ENCODE measurements at places on chromosomes 3 and 15.

- H3K27me3 ChIP-seq = peaks cover 3% of the 10 kb centered on the region
- no peak overlapping the region for H3K27ac ChIP-seq
- no peak overlapping the region for H3K4me3 ChIP-seq
- no peaks in the 10 kb centered on the region for H3K4me1 ChIP-seq
- DNase-seq = no peak
Measured at GRCh38 chr15:88315221-88315878, 58.8 kb upstream of the NTRK3 start.

DNA sequence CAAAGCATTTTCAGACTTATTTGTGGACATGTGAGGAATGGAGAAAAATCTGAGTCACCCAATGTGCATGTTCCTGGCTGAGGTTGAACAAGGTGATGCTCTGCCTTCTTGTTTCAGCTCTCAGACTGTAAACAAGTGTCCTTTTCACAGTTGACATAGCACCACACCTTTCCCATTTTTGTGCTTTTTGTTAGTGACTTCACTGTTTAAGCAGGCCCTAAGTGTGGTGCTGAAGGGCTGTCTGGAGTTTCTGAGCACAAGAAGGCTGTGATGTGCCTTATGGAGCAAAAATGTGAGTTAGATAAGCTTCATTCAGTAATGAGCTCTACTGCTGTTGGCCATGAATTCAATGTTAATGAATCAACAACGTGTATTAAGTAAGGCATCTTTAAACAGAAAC, 20.4 kb downstream of the ABI3BP start:
- no peak overlapping the region for H3K27ac ChIP-seq
- no peak for DNase-seq
- H3K4me3 ChIP-seq = no peak overlapping the region
- H3K27me3 ChIP-seq = no peaks in the 10 kb centered on the region
- H3K36me3 ChIP-seq = no peaks in the 10 kb centered on the region
- peaks cover 7% of the 10 kb centered on the region for H3K4me1 ChIP-seq

DNA sequence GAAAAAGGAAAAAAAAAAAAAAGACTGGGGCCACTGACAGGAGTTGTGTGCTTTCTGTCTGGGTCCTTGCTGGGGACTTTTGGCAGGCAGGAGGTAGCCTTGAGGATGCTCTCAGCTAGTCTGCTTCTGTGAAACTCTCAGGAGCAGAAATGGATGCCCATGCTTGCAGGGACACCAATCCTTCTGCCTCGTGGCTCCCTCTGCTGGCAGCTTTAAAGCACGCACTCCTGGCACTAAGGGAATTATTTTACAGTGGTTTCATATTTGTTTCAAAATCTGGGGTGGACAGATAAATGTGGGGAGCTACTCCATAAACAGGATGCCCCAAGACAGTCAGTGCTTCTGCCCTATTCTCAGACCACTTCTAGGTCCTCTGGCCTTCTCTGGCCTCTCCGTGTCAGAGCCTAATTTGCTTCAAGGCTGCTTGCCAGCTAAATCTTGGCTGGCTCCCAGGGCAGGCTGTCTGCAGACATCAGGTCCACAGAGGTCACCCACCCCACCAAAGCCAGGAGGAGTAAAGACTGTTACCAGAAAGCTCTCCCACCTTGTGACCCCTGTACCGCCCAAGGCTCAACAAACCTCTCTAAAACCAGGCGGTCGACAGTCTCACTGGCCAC, 17.1 kb downstream of the TRAIP start:
- H3K27me3 ChIP-seq = no peaks in the 10 kb centered on the region
- H3K27ac ChIP-seq = no peak overlapping the region
- peaks cover 19% of the 10 kb centered on the region for H3K4me1 ChIP-seq
- no peaks in the 10 kb centered on the region for H3K36me3 ChIP-seq

DNA sequence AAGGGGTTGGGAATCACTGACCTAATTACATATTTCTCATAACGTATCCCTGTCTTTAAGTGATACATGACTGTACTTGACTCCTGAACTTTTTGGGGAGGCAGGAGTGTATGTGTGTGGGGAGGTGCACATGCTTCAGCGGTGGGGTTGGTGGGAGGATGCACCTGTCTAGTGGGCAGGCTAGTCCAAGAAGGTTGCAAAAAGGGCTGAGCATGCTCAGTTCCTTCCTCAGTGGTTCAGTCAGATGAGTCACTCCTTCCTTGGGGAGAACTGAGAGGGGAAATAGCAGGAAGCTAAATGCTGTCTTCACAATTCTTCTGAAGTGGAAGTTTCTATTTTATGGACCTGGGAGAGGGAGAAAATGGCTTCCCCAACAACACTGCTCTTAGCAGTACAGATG, 24.6 kb upstream of the AP4E1 start:
- H3K4me3 ChIP-seq = no peak overlapping the region
- no peak overlapping the region for H3K27ac ChIP-seq
- H3K27me3 ChIP-seq = no peaks in the 10 kb centered on the region
- no peaks in the 10 kb centered on the region for H3K36me3 ChIP-seq
- peaks cover 30% of the 10 kb centered on the region for H3K4me1 ChIP-seq
- peak; percentile 16 for DNase-seq

GRCh38 chr3:123952844-123953520, 8.0 kb downstream of the CCDC14 start:
- peaks cover 46% of the 10 kb centered on the region for H3K36me3 ChIP-seq
- no peak overlapping the region for H3K27ac ChIP-seq
- DNase-seq = no peak

- peak overlapping the region; percentile 48 for H3K27ac ChIP-seq
- no peak overlapping the region for H3K4me3 ChIP-seq
Measured at GRCh38 chr15:84914909-84915605, 30.6 kb downstream of the SLC28A1 start.

GRCh38 chr3:146250449-146251382, at the start of gene PLSCR4:
PLSCR4 (minus strand) TSS chr3:146251105; CDS start chr3:146222071, 29,034 bp downstream.
- H3K4me3 ChIP-seq = peak within 1 kb of the TSS; percentile 88
- H3K27ac ChIP-seq = peak within 1 kb of the TSS; percentile 93
- no peaks in the 10 kb centered on the region for H3K36me3 ChIP-seq
- DNase-seq = peak; percentile 60

DNA sequence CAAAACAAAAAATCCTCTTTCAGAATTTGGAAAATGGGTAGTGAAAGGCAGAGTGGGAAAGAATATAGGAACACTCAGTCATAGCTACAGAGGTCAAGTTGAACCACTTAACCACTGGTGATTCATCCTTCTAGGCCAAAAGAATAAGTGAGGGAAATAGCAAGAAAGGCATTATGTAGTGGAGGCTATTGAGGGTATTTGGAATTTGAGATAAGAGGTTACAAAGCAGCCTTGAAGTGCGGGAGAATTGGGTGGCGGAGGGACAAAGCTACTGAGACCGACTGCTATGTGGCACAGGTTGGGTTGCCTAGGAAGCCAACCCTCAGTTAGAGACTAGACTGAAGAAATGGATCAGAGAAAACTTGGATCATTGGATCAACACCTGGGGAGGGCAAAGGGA, 109.5 kb downstream of the SYNPR start:
- DNase-seq = no peak
- H3K4me1 ChIP-seq = no peaks in the 10 kb centered on the region
- H3K36me3 ChIP-seq = no peaks in the 10 kb centered on the region
- H3K4me3 ChIP-seq = no peak overlapping the region
- no peak overlapping the region for H3K27ac ChIP-seq
- H3K27me3 ChIP-seq = no peaks in the 10 kb centered on the region

DNA sequence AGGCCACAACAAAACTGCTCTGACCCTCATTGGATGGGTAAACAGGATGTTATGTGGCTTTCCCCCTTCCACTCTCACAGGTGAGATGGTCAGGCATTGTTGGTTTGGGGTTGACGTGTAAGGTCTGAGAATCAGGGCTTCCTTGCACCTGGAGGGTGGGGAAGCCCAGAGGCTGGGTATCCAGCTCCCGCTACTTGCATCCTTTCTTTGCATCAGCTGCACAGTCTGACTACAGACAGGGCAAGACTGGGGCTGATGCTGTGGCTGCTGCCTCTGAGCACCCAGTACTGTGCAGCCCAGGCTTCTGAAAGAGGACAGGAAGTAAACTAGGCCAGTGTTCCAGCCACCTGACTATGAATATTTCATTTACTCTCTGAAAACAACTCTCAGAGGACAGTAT, 58.0 kb upstream of the ATP2B2 start:
- no peaks in the 10 kb centered on the region for H3K4me1 ChIP-seq
- no peak for DNase-seq
- H3K27me3 ChIP-seq = no peaks in the 10 kb centered on the region

GRCh38 chr3:22296601-22297000, 545.6 kb upstream of the ZNF385D start:
- no peak overlapping the region for H3K27ac ChIP-seq
- H3K36me3 ChIP-seq = no peaks in the 10 kb centered on the region
- DNase-seq = no peak
- H3K4me3 ChIP-seq = no peak overlapping the region

DNA sequence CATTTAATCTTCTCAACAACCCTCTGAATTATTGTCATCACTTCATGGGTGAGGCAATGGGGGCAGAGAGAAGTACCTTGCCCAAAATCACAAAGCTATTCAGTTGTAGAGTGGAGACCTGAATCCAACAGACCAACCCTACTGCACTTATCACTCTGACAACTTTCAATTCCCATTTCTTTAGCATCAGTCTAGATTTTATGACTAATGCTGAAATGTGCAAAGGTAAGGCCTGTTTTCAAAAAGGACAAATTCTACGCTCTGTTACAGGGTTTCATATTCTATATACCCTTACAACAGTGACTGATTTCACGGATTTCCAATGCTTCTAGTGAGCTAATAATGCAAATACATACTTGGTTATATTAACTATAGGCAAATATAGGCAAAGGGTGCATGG, 286.0 kb downstream of the ADAMTS17 start:
- H3K27me3 ChIP-seq = no peaks in the 10 kb centered on the region
- no peaks in the 10 kb centered on the region for H3K36me3 ChIP-seq
- no peaks in the 10 kb centered on the region for H3K4me1 ChIP-seq
- no peak for DNase-seq
- H3K27ac ChIP-seq = no peak overlapping the region

DNA sequence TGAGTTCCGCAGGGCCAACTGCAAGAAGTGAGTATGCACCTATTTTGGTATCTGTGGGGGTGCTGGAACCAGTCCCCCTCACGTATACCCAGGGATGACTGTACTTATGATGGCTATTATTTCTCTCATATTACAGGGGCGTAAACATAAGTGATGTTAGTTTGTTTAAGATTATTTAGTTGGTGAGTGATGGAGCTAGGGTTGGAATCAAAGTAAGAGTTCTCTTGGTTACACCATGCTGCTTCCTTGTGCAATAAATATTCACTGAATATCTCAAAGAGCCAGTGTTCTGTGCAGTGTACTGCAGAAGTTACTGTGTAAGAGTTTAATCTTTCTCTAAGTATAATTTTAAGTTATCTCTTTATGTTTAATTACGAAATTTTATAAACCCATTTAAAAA, 12.8 kb upstream of the UTS2B start:
- no peaks in the 10 kb centered on the region for H3K27me3 ChIP-seq
- peaks cover 23% of the 10 kb centered on the region for H3K4me1 ChIP-seq
- no peak for DNase-seq
- H3K4me3 ChIP-seq = no peak overlapping the region

DNA sequence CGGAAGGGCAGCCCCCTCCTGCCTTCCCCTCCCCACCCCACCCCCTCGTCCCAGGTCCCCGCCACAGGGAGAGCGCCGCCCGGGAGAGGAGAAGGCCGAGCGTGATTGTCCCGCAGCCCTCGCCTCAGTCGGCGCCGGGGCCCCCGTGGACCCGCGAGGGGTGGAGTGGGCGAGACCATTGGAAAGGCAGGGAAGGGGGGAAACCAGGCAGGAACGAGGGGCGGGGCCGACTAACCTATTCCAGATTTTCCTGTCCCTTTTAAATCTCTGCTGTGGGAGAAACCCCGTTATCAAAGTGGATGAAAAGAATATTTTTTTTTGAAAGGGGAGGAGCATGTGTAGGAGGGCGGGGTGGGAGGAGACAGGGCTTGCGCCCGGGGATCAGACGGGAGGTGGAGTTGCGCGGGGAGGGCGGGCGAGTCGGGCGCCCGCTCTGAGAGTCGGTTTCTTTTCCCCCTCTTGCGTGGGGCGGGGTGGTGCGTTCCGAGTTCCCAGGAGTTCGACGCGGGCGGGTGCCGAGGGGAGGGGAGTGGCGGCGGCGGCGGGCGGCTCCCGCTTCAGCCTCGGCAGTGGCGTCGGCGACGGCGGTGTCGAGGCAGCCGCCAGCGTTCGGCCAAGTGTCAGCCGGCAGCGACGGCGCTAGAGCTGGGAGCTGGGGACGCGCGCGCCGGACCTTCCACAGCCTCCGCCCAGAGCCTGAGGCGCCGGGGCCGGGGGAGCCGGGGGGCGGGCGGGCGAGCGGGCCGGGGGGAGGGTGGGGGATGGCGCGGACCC, at the start of gene NECTIN3:
Gene NECTIN3 (plus strand): TSS at position 560 of the 774 bp plus-strand sequence. CDS start 202 bp downstream, at position 762.
- no peaks in the 10 kb centered on the region for H3K36me3 ChIP-seq
- H3K27me3 ChIP-seq = no peaks in the 10 kb centered on the region
- peak within 1 kb of the TSS; percentile 96 for H3K27ac ChIP-seq
- peak; percentile 98 for DNase-seq

GRCh38 chr3:59052803-59053411, 3.1 kb upstream of the CFAP20DC start:
- no peaks in the 10 kb centered on the region for H3K27me3 ChIP-seq
- no peak overlapping the region for H3K27ac ChIP-seq
- H3K4me1 ChIP-seq = peaks cover 7% of the 10 kb centered on the region
- DNase-seq = peak; percentile 40
- H3K4me3 ChIP-seq = no peak overlapping the region
- H3K36me3 ChIP-seq = no peaks in the 10 kb centered on the region

DNA sequence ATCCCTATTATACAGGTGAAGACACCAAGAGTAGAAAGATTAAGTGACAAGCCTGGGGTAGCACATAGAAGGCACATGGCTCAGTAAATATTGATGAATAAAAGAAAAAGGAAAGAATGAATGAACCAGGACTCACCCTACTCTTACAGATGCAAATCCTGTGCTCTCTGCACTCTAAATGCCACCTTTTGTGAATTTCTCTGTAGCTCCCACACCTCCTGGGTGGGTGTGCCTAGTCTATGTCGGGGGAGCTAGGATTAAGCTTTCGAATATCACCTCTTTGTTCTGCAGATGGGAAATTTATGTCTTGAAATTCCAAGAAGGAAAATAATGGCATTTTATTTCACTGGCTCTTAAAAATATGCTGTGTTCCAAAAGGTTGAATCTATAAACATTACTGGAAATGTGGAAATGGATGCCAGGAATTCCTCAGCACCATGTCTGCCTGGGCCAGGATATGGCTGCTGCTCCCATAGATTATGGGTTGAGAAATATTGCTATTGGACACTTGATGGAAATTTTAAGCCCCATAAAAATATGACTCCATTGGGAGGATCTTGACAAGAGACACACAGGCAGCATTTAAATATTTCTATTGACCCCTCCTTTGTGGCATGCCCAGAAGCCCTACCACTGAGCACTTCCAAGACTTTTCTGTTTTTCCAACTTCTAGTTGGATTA, 43.3 kb downstream of the CCNB2 start:
- peaks cover 5% of the 10 kb centered on the region for H3K4me1 ChIP-seq
- H3K27me3 ChIP-seq = no peaks in the 10 kb centered on the region
- no peak overlapping the region for H3K4me3 ChIP-seq
- H3K36me3 ChIP-seq = peaks cover 97% of the 10 kb centered on the region
- no peak for DNase-seq

DNA sequence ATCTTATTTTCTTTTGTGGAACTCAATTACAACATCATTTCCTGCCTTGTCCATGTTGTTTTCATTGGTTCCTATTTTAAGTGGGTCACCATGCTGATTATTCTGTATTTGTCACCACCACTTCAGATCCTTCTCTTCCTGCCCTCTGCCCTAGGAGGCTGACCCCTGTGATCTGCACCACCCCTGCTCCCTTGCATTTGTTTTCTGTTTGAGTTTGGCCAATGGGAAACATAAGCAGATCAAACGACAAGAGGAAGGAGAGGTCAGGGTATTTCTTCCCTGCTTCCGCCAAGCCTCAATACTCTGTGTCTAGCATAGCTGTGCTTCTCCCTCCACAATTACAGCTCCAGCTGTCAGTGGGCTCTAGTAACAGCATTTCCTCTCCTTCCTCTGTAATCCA, 71.6 kb downstream of the IMPG2 start:
- no peaks in the 10 kb centered on the region for H3K36me3 ChIP-seq
- H3K27ac ChIP-seq = no peak overlapping the region
- H3K27me3 ChIP-seq = no peaks in the 10 kb centered on the region
- no peaks in the 10 kb centered on the region for H3K4me1 ChIP-seq

Data from stomach (tissue), 19 donors.